ENCODE measurements at places on chromosomes 13 and 19.

GRCh38 chr13:93690139-93690538, 463.5 kb downstream of the GPC6 start:
- no peak for DNase-seq
- no peaks in the 10 kb centered on the region for H3K4me1 ChIP-seq
- no peaks in the 10 kb centered on the region for H3K27me3 ChIP-seq
- no peak overlapping the region for H3K4me3 ChIP-seq
- no peaks in the 10 kb centered on the region for H3K36me3 ChIP-seq
- H3K27ac ChIP-seq: no peak overlapping the region

DNA sequence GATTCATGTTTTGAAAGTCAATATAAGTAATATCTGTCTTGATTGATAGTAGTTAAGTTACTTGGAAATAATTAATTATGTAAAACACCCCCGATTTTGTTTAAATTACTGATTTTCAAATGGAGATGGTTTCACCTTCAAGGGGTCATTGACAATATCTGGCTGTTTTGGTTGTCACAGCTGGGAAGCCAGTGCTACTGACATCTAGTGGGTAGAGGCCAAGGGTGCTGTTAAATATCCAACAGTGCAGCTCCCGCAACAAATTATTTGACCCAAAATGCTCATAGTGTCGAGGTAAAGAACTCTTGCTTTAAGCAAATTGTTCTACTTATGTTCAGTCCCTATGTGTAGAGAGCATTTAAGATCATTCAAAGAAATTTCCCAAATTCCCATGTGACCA, 50.6 kb upstream of the PCDH20 start:
- H3K4me3 ChIP-seq: no peak overlapping the region
- H3K27ac ChIP-seq: no peak overlapping the region
- no peaks in the 10 kb centered on the region for H3K27me3 ChIP-seq
- H3K4me1 ChIP-seq: no peaks in the 10 kb centered on the region
- H3K36me3 ChIP-seq: no peaks in the 10 kb centered on the region

DNA sequence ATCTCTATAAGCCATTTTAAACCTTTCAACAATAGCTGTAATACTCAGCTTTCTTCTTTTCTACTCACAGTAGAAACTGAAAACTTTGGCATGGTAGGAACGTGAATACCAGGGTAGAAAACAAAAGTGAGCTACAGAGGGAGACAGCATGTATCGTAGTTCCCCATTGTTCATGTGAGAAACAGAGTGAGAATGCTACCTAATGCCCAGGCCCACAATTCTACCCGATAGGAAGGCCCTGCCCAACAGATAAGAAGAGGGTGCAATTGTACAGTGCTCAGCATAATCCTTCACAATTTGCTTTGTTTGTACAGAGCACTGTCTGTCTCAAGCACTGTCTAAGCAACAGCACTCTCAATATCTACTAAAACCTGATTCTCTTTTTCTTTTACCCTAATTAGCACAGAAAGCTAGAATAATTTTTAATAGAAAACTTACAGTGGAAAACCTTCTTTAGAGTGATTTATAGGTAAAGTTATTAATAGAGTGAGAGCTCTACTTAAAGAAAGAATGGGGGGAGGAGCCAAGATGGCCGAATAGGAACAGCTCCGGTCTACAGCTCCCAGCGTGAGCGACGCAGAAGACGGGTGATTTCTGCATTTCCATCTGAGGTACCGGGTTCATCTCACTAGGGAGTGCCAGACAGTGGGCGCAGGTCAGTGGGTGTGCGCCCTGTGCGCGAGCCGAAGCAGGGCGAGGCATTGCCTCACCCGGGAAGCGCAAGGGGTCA, 322.3 kb downstream of the EFNB2 start:
- no peak overlapping the region for H3K27ac ChIP-seq
- H3K4me1 ChIP-seq: no peaks in the 10 kb centered on the region
- H3K4me3 ChIP-seq: no peak overlapping the region
- no peak for DNase-seq
- peaks cover 4% of the 10 kb centered on the region for H3K27me3 ChIP-seq

DNA sequence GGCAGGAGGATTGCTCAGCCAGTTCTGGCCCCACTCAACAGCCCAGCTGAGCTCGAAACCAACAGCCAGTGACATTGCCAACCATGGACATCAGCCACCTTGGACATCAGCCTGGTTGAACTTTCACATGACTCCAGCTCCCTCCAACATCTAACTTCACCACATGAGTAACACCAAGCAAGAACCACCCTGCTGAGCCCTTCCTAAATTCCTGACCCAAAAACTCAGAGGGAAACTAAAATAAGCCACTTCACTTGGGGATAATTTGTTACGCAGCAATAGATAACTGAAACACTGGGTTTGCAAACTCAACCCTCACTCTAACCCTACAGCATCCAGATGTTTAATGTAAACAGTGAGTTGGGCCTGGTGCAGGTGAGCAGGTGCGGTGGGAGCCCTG, 10.7 kb upstream of the LRFN3 start:
- no peak overlapping the region for H3K27ac ChIP-seq
- no peak for DNase-seq
- H3K27me3 ChIP-seq: no peaks in the 10 kb centered on the region
- H3K4me3 ChIP-seq: no peak overlapping the region
- H3K36me3 ChIP-seq: no peaks in the 10 kb centered on the region
- peaks cover 10% of the 10 kb centered on the region for H3K4me1 ChIP-seq

GRCh38 chr13:37068962-37069361, 9.5 kb upstream of the SUPT20H start:
- H3K27me3 ChIP-seq: peaks cover 19% of the 10 kb centered on the region
- H3K4me3 ChIP-seq: no peak overlapping the region
- H3K36me3 ChIP-seq: no peaks in the 10 kb centered on the region
- H3K4me1 ChIP-seq: peaks cover 3% of the 10 kb centered on the region
- H3K27ac ChIP-seq: no peak overlapping the region

DNA sequence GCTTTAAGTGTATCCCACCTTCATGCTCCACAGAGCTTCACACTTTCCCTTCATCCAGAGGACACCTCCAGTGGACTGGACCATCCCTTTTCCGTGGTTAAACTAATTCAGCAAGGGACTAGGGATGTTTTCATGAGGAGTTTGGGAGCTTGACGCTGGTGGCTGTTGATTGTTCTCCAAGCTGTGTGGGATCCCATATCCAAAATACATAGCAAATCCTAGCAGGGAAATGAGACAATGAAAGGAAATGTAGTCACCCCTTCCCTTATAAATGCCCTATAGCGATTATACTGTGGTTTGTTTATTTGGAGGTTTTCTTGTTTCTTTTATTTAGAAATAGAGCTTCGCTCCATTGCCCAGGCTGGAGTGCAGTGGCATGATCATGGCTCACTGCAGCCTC, 31.6 kb upstream of the DPRX start:
- DNase-seq: no peak
- no peak overlapping the region for H3K27ac ChIP-seq
- no peak overlapping the region for H3K4me3 ChIP-seq
- H3K4me1 ChIP-seq: no peaks in the 10 kb centered on the region

GRCh38 chr13:80399340-80400163, 58.6 kb upstream of the SPRY2 start:
- H3K27me3 ChIP-seq: no peaks in the 10 kb centered on the region
- H3K36me3 ChIP-seq: no peaks in the 10 kb centered on the region
- no peak for DNase-seq
- no peak overlapping the region for H3K27ac ChIP-seq
- peaks cover 2% of the 10 kb centered on the region for H3K4me1 ChIP-seq

DNA sequence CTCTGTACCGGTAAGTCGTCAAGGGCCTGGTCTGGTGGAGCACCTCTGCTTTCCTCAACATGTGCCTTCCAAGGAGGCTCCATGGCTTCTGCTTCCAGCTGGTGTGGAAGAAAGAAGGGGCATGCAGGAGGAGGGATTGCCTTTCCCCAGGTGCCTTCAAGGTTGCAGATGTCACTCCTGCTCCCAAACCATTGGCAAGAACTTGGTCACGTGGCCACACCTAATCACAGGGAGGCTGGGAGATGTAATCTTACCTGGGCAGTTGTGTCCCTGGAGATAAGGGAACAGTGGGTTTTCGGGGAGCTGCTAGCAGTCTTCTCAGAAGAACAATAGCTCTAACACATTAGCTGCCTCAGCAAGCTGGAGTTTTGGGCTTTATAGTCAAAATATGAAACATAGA, 9.7 kb upstream of the GPR18 start:
- peaks cover 39% of the 10 kb centered on the region for H3K4me1 ChIP-seq
- H3K27me3 ChIP-seq: no peaks in the 10 kb centered on the region
- DNase-seq: no peak
- H3K4me3 ChIP-seq: no peak overlapping the region
- no peaks in the 10 kb centered on the region for H3K36me3 ChIP-seq

- peaks cover 7% of the 10 kb centered on the region for H3K4me1 ChIP-seq
- DNase-seq: no peak
- no peak overlapping the region for H3K4me3 ChIP-seq
- no peaks in the 10 kb centered on the region for H3K36me3 ChIP-seq
Measured at GRCh38 chr13:33483471-33483870, 197.9 kb upstream of the STARD13 start.

GRCh38 chr13:58960888-58961287, 1202.8 kb downstream of the DIAPH3 start:
- DNase-seq: no peak
- H3K4me3 ChIP-seq: no peak overlapping the region
- H3K4me1 ChIP-seq: no peaks in the 10 kb centered on the region
- no peaks in the 10 kb centered on the region for H3K27me3 ChIP-seq

DNA sequence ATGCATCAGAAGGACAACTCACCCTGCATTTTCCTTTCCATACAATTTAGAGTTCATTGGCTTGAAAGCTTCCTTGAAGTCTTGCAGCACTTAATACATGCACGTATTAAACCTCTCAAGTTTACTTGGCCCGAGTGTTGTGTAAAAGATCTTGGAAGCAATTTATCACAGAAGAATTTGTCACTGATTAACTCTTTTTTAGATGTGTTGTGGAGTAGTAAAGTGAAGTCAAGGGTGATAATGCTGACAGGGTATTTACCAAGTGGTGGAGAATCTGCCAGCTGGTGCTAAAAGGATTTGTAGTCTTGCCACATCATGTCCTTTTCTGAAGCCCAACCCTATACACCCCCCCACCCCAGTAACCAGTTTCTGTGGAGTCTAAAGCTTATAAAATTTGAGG, 421.0 kb upstream of the MIR17HG start:
- no peaks in the 10 kb centered on the region for H3K27me3 ChIP-seq
- no peaks in the 10 kb centered on the region for H3K4me1 ChIP-seq
- no peak overlapping the region for H3K27ac ChIP-seq
- no peaks in the 10 kb centered on the region for H3K36me3 ChIP-seq
- DNase-seq: no peak

DNA sequence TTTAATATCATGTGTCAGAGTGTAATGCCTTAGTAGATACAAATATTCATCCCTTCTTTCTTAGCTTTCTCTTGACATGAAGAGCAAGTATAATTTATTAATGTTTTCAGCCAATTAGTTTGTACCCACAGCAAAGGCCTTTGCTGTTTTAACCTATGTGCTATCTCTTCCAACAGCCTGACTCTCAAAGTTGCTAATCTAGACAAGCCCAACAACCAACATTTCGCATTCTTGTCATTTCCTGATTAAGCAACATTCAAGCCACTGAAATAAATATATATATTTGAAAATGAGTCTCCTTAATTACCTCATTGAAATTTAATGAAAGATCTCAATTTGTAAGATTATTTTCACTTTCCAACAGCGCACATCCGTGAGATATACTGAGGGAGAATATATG, 18.5 kb downstream of the EPSTI1 start:
- no peaks in the 10 kb centered on the region for H3K27me3 ChIP-seq
- H3K27ac ChIP-seq: peak overlapping the region; percentile 32
- no peak overlapping the region for H3K4me3 ChIP-seq
- DNase-seq: no peak
- H3K36me3 ChIP-seq: peaks cover 7% of the 10 kb centered on the region

DNA sequence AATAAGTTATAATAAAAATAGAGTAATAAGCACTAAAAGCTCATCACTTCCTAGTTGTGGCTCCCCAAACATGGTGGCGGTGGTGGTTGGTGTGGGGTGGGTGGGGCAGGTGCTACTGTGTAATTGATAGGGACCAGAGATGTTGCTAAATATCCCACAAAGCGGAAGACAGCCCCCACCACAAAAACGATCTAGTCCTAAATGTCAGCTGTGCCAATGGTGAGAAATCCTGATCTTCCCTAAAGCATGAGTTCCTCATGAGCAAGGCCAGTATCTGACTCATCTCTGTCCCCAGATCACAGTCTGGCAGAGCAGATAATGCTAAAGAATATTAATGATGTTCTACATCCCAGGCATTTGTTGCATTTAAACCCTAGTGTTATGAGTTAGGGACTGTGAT, 1.9 kb upstream of the EDDM13 start:
- peaks cover 6% of the 10 kb centered on the region for H3K36me3 ChIP-seq
- no peak overlapping the region for H3K27ac ChIP-seq
- peaks cover 4% of the 10 kb centered on the region for H3K4me1 ChIP-seq
- no peak for DNase-seq
- H3K27me3 ChIP-seq: no peaks in the 10 kb centered on the region

GRCh38 chr19:58366585-58367430, 4.3 kb upstream of the ZNF497 start:
- H3K4me3 ChIP-seq: no peak overlapping the region
- H3K4me1 ChIP-seq: peaks cover 10% of the 10 kb centered on the region

- H3K27ac ChIP-seq: peak overlapping the region; percentile 86
- peaks cover 4% of the 10 kb centered on the region for H3K36me3 ChIP-seq
- H3K4me1 ChIP-seq: peaks cover 31% of the 10 kb centered on the region
- peak overlapping the region; percentile 19 for H3K4me3 ChIP-seq
- no peak for DNase-seq
Measured at GRCh38 chr13:75316427-75316826, 165.5 kb downstream of the TBC1D4 start.

- H3K36me3 ChIP-seq: peaks cover 2% of the 10 kb centered on the region
- no peaks in the 10 kb centered on the region for H3K27me3 ChIP-seq
- peak overlapping the region; percentile 93 for H3K4me3 ChIP-seq
- H3K27ac ChIP-seq: peak overlapping the region; percentile 75
- peak; percentile 80 for DNase-seq
Measured at GRCh38 chr19:49533551-49534488, 6.0 kb downstream of the RCN3 start.

DNA sequence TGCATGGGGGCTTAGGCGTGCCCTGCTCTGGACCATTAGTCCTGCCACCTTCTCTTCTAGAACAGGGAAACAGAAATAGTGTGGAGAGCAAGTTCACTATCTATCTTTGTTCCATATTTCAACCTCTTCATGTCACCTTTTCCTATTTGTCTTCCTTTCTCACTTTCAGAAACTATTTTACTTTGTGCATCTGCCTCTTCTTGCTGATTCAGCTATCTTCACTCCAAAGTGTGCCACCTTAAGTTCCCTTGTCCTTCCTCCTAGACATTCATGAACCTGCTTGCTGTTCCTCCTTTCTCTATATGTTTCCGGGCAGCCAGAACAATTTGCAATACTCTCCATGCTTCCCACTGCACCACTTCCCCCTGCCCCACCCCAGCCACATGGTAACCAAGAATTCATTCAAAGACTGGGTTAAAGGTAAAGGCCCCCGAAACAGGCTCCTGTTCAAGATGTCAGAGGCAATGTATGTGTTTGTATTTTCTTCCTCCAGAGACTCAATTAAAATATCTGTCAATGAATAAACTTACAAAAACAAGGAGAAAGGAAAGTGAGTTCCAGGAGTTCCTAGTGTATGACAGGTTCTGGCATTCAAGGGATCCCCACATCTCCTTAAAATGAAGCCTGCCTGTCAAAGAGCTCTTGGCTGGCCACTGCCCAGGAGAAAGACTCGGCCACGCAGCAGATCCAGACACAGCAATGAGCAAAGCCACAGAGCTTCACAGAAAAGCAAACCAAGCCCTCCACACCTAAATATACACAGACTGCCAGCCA, 268.1 kb downstream of the DNAJC15 start:
- no peaks in the 10 kb centered on the region for H3K36me3 ChIP-seq
- H3K27me3 ChIP-seq: peaks cover 19% of the 10 kb centered on the region
- no peaks in the 10 kb centered on the region for H3K4me1 ChIP-seq
- no peak overlapping the region for H3K4me3 ChIP-seq
- no peak for DNase-seq
